ENCODE measurements at places on chromosomes 11 and 22.

DNA sequence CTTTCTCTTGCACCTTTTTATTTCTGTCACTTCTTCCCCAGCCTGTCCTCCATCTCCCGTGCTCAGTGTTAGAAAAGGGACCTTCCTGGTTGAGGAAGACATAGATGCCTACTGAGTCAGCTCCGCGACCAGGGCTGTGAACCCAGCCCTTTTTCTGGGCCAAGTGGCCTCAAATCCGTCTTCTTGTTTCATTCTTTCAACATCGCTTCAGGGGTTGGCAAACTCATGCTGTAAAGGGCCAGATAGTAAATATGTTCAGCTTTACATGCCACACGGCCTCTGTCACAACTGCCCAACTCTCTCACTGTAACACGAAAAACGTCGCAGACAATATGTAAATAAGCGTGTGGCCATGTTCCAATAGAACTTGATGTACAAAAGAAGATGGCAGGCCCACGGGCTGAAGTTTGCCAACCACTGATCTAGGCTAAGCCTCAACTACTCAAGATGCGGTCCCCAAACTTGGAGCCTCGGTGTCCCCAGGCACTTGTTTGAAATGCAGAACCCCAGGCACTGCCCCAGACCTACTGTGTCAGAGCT, 338.4 kb downstream of the MN1 start:
- DNase-seq = no peak

GRCh38 chr22:46803031-46803880, 40.8 kb downstream of the TBC1D22A start:
- DNase-seq = peak; percentile 43

DNA sequence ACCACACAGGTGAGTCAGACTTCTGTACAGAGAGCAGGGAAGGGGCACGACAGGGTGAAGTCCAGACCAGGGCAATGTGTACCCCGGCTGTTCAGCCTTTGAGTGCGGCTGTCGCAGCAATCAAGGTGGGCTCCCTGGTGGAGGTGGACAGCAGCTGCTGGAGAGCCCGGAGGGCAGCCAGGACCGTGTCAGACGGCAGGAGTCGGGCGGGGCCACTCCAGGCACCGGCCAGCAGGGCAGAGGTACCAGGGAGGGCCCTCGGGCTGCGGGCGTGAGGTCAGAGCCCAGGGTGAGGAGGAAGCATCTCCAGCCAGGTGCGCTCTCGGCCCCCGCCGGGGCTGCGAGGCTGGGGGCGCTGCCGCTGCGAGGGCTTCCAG, 802 bp upstream of the PIM3 start:
- no peak for DNase-seq

- no peak for DNase-seq
Observed at GRCh38 chr22:38924347-38924952, 33.0 kb upstream of the APOBEC3A start.

DNA sequence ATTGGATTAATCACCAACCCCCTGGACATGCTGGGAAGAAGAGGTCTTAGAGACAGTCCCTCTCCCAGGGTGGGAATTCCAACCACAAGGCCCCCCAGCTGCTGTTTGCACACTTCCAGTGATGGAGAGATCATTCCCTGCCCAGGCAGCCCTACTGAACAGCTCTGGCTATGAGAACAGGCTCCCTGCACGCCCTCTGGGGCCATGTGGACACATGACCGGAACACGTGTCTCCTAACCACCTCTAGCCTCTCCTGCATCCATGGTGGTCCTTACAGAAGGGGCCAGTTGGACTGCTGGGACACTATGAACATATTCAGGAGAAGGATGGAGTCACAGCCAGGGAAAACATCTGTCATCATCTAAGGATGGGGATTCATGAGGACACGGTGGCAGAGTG, 196.2 kb downstream of the MN1 start:
- no peak for DNase-seq

- no peak for DNase-seq
Observed at GRCh38 chr11:13328286-13328685, 50.7 kb downstream of the BMAL1 start.

DNA sequence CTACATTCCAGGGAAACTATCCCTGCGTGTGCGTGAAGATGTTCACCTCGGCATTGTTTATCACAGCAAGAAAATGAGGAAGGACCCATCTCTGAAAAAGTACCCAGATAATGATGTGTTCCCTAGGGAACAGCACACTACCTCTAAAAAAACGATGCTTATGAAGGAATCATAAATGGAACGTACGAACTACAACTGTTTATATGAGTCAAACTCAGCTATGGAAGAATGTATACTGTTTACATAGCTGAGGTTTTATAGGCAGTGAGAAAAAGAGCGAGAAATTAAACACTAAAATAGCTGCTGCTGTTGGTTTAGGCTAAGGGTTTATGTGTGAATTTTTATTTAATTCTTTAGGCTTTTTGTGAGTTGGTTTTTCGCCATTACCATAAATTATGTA, 48.9 kb downstream of the APOL1 start:
- no peak for DNase-seq

GRCh38 chr22:47457021-47457420, 694.6 kb downstream of the TBC1D22A start:
- no peak for DNase-seq

GRCh38 chr11:124970925-124971324, 16.9 kb downstream of the CCDC15 start:
- no peak for DNase-seq

DNA sequence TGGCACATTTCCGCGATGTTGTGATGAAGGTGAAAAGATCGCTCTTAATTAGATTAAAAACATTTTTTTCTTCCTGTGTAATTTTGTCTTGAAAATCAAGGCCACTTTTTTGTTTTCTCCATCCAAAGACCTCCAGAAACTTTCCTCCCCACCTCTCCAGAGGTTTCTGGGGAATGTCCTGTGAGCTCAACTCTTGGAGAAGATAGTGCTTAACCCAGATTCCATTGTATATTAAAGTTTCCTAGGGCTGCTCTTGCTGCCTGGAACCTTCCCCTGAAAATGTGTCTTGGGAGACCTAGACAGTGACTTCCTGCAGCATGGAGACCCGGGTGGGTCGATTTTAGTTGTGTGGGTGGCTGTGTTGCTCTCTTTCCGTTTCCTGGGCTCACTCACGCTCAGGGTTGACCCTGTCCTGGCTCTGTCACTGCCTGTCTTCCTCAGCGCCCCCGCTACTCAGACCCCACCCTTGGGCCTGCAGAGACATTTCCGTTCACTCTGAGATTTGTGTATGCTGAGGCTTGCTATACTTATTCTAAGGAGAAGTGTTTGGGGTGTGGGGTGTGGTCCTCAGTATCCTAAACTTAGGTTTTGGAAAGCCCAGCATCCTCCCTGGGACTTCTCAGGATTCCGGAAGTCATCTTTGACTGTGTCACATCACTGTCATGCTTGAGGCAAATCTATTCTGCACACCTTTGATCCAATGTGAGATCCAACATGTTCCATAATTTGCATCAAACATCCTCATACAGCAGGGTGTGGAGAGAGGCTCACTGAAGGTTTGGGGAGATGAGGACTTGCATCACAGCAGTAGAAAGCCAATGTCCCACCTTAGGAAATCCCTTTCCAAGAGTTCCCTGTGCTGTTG, 47.2 kb downstream of the KCNQ1OT1 start:
- DNase-seq = no peak

All from stimulated activated CD4-positive, alpha-beta T cell treated with anti-CD3 and anti-CD28 coated beads, TNF-alpha, amount 100 ng/mL, for 24 hours (primary cell).